Stimulated activated CD4-positive, alpha-beta T cell treated with anti-CD3 and anti-CD28 coated beads, Interleukin-12 subunit alpha, Interleukin-12 subunit beta, amount 100 ng/mL, for 48 hours (primary cell): ENCODE measurements at places on chromosomes 7 and 10.

- no peak for DNase-seq
Measured at GRCh38 chr7:956031-956430, 1.6 kb upstream of the ADAP1 start.

- DNase-seq: no peak
Measured at GRCh38 chr10:19835952-19836351, 19.7 kb downstream of the PLXDC2 start.

GRCh38 chr7:29342761-29343160, 148.2 kb downstream of the CHN2 start:
- DNase-seq: no peak

- DNase-seq: no peak
Measured at GRCh38 chr10:6995831-6996230, 415.0 kb downstream of the SFMBT2 start.

DNA sequence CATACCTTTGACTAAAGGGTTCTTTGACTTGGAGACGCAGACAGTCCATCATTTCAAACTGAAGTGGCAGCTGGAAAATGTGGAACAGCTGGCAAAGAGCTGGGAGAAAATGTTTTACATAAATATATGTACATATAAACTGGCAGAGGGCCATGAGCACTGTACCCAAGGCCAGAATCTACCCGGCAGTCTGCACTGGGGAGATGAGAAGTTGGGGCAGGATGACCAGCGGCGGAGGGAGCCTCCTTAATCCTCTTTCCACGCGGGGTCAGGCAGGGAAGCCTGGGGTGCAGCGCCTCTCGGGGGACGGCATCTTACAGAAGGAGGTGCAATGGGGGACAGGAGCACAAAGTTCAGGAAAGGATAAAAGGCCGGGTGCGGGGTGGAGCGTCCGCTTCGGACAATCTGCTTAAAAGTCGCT, 1.3 kb downstream of the GLI3 start:
- DNase-seq: no peak

DNA sequence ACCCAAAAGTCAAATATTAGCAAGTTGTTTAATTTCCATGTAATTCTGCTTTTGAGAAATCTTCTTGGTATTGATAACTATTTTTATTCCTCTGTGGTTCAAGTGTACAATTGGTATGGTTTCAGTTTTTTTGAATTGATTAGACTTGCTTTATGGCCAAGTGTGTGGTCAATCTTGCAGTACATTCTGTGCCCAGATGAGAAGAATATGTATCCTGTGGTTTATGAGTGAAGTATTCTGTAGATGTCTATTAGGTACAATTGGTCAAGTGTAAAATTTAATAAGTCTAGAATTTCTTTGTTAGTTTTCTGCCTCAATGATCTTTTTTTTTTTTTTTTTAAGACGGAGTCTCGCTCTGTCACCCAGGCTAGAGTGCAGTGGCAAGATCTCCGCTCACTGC, 36.6 kb upstream of the C7orf33 start:
- DNase-seq: no peak

- DNase-seq: no peak
Measured at GRCh38 chr7:66069732-66070131, 5.9 kb upstream of the ASL start.

- no peak for DNase-seq
Measured at GRCh38 chr7:150441524-150441923, 8.9 kb upstream of the GIMAP8 start.

DNA sequence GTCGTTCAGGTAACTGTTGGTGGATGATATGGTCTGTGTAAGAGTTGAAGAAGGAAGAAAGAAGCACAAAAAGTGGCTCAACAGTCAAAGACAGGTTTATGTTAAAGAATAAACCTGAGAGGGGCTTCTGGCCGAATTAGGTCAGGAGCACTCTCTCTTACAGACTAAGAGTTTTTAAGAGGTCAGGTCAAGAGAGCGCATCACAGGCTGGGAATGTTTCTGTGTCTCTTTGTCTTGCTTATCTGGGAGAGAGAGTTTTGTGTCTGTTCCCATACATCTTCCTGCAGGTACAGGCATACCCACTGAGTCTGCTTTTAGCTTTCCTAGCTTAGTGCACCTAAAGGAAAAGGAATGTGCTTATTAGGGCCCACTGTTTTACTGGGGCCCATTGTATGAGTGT, 22.2 kb upstream of the PRPF18 start:
- no peak for DNase-seq

DNA sequence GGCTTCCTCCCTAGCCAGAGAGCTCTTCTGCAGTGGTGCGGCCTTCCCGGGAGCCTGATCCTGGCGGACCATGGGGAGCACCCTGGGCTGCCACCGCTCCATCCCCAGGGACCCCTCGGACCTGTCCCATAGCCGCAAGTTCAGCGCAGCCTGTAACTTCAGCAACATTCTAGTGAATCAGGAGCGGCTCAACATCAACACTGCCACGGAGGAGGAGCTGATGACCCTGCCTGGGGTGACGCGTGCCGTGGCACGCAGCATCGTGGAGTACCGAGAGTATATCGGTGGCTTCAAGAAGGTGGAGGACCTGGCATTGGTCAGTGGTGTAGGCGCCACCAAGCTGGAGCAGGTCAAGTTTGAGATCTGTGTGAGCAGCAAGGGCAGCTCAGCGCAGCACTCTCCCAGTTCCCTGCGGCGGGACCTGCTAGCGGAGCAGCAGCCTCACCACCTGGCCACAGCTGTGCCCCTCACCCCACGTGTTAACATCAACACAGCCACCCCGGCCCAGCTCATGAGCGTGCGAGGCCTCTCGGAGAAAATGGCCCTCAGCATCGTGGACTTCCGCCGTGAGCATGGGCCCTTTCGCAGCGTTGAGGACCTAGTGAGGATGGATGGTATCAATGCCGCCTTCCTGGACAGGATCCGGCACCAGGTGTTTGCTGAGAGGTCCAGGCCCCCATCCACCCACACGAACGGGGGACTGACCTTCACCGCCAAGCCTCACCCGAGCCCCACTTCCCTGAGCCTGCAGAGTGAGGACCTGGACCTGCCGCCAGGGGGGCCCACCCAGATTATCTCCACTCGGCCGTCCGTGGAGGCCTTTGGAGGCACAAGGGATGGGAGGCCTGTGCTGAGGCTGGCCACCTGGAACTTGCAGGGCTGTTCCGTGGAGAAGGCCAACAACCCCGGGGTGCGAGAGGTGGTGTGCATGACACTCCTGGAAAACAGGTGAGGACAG, 1.5 kb downstream of the EEPD1 start:
- no peak for DNase-seq
